ENCODE measurements at places on chromosomes 6 and 20. TPM values are rescaled to one million over a fixed set of nuclear protein-coding genes. Genes with fewer than 3 reads are reported as not detected.

Gene GTF2H4
- 6.6 TPM for total RNA-seq

Gene HLA-F
- total RNA-seq, result 25.5 TPM

Gene MCHR2
- not detected for total RNA-seq

Gene MAS1
- 0.05 TPM for total RNA-seq

Gene GTSF1L
- not detected for total RNA-seq

Gene VSX1
- 0.69 TPM for total RNA-seq

Gene RRAGD
- 82.5 TPM for total RNA-seq

Gene OXT
- total RNA-seq, result not detected

Gene OPRM1
- not detected for total RNA-seq

Gene OLIG3
- not detected for total RNA-seq

Gene SPATS1
- total RNA-seq, result not detected

Gene EMILIN3
- total RNA-seq, result 2.2 TPM

Gene DST
- 607 TPM for total RNA-seq

Gene MUCL3
- total RNA-seq, result not detected

Gene HTR1B
- total RNA-seq, result not detected

Gene FBXO5
- total RNA-seq, result 1.7 TPM

Gene GTF3C6
- total RNA-seq, result 117 TPM

Gene SGK2
- total RNA-seq, result not detected

Gene SHLD1
- total RNA-seq, result 7.1 TPM

Gene F13A1
- total RNA-seq, result 64.0 TPM

Gene LKAAEAR1
- total RNA-seq, result not detected

Gene PPP1R16B
- total RNA-seq, result 7.3 TPM

Gene BTN1A1
- not detected for total RNA-seq

Gene SYCP2
- 1.1 TPM for total RNA-seq
